ENCODE measurements at places on chromosomes 5 and 9.
A peak's percentile ranks its signal among the peaks of the same experiment; 100 is the strongest.

- no peak for DNase-seq
Measured at GRCh38 chr5:154757814-154758406, 2.7 kb downstream of the LARP1 start.

DNA sequence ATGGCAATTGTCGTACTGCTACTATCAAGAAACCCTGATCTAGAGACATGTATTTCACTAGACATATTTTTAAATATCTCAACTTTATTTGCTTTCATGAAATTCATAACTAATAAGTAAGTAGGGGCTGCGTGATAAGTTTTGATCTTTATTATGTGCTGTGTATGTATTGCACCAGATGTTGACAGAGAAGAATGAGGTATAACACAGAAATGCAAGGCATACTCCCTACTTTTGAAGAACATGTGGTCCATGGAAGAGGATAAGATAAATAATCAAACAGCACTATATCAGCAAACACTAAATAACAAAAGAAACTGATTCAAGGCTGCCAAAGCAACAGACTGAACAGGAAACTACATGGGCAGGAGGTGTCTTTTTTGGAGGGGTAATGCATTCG lies 60.9 kb downstream of the FREM1 start:
- DNase-seq = no peak

DNA sequence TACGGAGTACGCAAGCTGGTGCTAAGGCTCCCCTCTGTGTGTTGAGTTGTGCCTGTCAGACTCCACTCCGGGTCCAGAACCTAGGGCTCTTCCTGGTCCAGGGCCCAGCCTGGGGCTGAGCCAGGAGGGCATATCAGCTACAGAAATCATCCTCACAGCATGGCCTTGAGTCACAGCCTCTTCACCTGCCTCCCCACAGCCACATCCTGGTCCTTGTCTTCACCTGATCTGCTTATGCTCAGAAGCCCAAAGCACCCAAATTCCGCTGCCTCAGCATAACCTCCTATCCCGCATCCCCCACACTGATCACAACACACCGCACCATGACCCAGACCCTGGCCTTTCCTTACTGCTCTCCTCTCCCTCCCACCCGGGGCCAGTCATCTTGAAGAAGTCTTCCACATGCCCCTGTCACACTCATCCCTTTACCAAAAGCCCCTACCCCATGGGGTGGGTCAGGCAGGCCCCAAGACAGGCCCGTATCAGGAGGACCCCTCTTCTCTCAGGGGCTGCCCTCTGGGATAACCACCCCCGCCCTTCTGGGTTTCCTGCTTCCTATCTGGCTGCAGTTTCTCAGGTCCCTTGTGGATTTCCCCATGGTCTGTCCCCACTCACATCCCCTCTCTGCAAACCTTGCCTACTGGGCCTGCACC lies 1.3 kb upstream of the IL3 start:
- no peak for DNase-seq

GRCh38 chr9:78685471-78685870 lies 388.5 kb downstream of the PSAT1 start:
- DNase-seq = peak; percentile 17

DNA sequence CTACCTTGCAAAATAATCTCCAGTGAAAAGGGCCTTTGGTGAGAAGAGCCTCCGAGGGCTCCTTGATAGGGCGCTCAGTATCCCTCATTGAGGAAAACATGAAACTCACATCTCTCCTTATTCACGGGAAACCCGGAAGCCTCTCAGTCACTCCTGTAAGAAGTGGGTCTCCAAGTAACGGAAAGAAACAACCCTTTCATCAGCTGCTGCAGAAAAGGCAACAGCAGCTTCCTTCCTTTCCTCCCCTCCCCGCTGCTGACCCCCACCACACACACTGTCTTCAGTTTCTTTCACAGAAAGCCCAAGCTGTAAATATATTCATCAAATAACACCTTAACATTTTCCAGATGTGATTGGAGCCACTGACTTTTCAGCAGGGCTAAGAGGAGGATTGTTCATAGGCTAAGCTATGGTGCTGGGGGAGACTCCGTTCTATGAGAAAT lies 81.4 kb downstream of the C9orf152 start:
- DNase-seq = no peak

DNA sequence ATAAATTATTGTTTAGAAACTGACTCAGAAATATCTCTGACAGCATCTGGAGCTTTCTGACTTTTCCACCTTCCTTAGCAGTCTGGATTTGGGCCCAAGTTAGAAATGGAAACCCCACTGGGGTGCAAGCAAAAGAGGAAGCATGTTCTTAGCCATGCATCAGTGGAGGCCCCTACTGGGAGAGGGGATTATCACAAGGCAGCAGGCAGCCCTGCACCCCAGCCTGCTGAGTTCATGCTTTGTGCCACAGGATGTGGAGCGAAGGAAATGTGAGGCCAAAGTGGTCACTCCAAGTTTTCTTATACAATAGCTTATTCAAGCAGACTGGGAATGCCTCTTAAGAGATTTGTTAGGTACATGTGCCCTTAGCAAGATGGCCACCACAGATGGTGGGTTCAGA lies 146.5 kb upstream of the TLX3 start:
- DNase-seq = peak; percentile 6

- peak; percentile 64 for DNase-seq
Measured at GRCh38 chr9:111298731-111299598, 31.1 kb downstream of the OR2K2 start.

DNA sequence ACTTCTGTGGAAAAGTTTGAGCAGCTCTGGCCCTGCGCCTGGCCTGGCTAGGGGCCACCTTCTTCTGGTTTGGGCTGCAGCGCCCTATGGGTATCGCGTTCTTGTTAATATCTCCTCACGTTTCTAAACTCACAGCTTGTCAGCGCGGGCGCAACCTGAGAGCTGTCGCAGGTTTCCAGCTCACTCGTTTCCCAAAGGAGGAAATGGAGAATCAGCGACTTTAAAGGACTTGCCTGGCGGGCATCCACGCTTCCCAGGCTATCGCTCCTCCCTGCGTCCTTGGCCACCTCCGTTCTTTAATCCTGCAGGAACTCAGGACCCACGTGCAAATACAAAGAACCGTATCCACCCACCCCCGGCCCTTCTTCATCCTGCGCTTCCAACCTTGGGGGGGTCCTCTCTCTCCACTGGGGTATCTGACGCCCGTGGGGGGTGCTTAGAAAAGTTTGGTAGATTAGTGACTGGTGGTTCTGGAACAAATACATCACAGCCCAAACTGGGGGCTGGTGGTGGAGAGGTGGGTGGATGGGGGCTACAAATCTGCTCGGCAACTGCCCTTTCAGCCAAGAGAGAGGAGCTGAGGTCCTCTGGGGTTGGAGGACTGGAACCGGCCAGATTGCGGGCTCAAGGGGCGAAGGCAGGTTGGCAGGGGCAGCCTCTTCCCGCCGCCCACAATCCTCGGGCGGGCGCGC lies 578 bp upstream of the PSAT1 start:
- peak; percentile 25 for DNase-seq

- no peak for DNase-seq
Measured at GRCh38 chr5:33964132-33964700, 20.3 kb downstream of the SLC45A2 start.

DNA sequence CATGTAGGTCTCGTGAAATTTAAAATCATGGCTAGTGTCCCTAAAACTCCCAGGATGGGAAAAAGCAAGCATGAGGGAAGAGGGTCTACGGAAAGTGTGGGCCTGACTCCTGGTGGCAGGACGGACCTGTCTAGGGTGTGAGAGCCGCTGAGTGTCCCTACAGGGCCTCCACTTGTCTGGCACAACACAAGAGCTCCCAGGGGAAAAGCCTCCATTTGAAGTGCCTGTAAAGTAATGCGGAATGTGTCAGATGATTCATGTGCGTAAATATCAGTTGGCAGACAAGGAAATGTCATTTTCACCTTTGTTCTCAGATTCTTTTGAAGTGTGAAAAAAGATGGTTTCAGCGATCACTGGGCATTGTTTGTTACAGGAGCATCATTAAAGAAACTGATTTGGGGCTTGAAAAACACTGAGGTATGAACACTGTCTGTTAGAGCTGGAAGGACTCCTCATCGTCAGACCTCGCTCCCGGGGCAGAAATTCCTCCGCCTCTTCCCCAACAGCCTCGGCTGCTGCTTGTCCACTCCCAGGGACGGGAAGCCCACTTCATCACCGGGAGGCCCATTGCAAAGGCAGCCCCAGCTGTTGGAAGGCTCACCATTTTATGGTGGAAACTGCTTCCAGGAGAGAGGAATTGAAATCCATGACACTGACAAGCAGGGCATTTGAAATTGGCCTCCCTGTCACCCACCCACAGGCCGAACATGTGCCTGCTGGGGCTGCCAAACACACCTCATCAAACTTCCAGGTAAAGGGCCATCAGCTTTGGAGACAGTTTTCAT lies 240.8 kb downstream of the FSTL4 start:
- no peak for DNase-seq

DNA sequence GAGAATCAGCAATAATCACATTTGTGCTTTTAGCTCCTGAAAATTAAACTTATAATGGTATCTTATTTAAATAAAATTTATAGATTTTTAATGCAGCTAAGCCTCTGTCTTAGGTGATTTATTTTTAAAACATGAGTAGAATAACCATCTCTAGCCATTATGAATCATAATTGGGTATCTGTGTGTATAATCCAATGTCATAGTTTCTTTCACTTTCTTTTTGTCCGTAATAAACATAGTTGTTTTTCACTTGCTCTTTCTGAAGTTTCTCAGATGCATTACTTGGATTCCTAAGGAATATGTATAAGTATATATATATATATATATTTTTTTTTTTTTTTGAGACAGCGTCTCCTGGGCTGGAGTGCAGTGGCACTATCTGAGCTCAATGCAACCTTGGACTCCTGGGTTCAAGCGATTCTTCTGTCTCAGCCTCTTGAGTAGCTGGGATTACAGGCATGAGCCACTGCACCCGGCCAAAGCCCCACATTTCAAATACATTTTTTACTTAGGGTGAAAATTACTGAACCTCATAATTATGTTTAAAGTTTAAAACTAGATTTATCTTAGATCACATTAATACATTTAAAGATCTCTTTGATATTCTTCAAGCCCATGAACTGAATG lies 377.1 kb downstream of the PRDM9 start:
- no peak for DNase-seq

DNA sequence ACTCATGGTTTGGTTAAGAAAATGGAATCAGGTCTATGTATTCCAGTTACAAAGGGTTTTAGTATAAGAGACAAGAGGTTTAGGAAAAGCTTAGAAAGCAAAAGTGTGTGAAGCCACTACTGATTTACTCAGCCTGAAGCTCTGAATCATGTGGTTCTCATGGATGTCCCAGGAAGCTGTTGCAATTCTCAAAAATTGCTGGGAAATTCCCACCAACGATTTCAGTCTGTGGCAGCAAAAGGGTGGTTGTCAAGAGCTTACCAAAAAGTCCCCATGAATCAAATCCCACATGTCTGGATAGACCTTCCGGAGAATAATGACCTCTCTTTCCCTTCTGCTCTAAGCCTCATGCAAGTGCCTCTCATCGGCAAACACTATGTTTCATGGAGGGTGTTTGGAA lies 929.9 kb downstream of the TLE4 start:
- DNase-seq = no peak

DNA sequence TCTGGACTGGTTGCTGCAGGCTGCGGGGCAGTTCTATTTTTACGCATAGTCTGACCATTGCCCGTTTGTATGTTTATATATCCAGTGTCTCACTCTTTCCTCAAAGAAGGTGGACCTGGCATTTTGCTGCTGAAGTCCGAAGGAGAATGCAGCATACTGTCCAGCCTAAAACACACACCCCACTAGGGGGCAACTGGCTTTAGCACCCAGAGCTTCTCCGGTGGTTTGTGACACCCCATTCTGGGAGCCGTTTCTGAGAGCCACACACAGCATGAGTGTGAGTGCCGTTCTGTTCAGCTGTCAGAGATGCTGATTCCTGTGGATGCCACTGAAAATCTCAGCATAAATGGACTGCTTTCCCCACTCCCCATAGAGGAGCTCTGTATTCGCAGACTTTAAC lies 290.5 kb upstream of the TAS2R1 start:
- DNase-seq = no peak

- DNase-seq = peak; percentile 9
Measured at GRCh38 chr9:130445268-130445983, 665 bp downstream of the ASS1 start.

DNA sequence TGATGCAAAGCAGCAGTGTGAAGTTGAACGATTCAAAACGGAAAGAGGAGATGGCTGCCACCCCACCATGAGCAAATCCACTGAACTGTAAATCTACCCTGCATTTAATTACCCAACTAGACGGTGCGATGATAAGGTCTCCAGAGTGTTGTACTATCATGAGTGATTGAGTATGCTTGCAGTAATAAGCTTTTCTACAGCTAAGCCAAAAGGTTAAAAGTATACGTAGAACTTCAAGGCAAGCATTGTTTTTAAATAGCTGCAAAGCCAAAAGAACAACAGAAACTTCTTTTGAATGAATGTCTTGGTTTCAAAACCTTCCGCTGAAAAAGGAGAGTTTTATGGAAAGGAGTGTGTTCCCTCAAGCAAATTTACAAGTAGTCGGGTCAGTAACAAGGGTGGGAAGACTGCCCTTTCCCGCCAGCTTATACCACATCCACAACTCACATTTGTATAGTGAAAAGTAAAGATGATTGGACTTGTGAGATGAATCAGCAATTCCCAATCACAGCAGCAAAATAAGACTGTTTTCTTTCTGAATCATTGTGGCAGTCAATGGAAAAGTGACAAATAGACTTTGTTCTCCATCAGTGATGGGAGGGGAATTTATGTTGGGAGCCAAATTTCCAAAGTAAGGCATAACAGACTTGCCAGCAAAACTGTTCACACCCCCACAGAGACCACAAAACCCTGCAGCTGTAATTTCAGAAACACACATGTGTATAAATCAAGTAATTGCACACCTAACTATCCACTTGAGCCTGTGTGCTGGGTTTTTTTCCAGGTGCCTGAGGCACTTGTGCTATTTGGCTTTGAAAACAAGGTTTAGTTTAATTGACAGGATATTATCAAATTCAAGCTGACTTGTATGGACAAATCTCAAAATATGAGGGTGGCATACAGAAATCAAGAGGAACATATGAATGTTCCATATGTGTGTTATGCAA lies 407.7 kb upstream of the GRAMD2B start:
- no peak for DNase-seq

DNA sequence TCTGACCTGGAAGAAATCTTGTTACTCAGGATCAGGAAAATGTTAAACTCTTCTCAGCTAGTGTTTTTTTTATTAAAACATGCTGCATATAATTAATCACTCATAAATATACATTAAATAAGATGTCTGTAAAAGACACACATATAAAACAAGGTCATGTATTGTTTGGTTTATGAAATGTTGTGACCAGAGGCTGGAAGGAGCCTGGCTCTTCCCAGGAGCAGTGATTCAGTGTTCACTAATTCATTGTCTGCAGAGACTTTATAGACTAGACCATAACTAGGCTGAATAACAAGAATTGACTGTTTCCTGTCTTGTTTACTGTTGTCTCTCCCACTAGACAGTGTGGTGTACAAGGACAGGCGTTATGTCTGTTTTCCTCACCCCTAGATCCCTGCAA lies 49.1 kb upstream of the ANKRD55 start:
- DNase-seq = no peak

DNA sequence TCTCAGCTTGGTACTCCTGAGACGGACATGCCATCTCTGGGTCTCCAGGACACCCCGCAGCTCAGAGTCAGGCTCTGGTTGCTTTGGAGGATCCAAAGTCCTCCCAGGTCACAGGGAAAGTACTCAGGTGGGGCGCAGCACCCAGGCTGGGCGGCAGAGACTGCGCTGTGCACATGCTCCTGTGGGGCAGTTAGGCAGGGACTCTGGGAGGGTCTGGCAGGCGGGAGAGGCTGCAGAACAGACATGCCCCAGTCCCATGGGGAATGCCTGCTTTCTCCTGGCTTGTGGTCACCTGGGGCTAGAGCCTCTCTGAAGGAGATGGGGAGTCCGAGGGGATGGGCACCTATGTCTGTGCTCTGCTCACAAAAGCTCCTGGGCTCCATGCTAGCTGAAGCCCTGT lies 45.3 kb upstream of the ITGA2 start:
- DNase-seq = no peak

- no peak for DNase-seq
Measured at GRCh38 chr9:68895741-68896478, 118.0 kb downstream of the PRKACG start.

Data from HFFc6 (cell line).